ENCODE measurements at places on chromosomes 16 and 17. TPM values are rescaled to one million over a fixed set of nuclear protein-coding genes. Genes with fewer than 3 reads are reported as not detected.
A peak's percentile ranks its signal among the peaks of the same experiment; 100 is the strongest.

GRCh38 chr16:23013484-23013883 lies 135.8 kb downstream of the USP31 start:
- no peak overlapping the region for H3K4me3 ChIP-seq
- H3K36me3 ChIP-seq: no peaks in the 10 kb centered on the region
- DNase-seq: no peak
- H3K27me3 ChIP-seq: no peaks in the 10 kb centered on the region
- H3K4me1 ChIP-seq: no peaks in the 10 kb centered on the region

GRCh38 chr17:76884995-76885893 lies 17.0 kb downstream of the MGAT5B start:
- no peak for DNase-seq
- no peak overlapping the region for H3K27ac ChIP-seq

Gene MAP3K3
- total RNA-seq: 85.5 TPM

DNA sequence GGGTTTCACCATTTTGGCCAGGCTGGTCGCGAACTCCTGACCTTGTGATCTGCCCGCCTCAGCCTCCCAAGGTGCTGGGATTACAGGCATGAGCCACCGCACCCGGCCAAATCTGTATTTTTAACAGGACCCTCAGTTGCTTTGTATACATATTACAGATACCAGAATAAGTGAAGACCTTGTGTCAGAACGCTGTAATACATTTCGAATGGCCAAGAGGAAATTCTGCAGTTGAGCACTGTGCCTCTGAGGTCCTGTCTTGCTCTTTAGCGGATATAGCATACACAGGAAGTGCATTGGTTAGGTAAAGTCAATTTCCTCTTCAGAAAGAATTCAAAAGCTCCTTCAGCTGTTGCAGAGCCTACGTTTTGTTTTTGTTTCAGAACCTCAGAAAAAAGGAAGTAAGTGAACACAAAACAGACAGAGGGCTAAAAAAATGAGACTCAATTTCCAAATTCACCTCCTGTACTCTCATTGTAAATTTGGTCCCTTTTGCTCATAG lies 15.7 kb downstream of the CRLF3 start:
- peaks cover 63% of the 10 kb centered on the region for H3K4me1 ChIP-seq
- peak overlapping the region; percentile 81 for H3K27ac ChIP-seq
- H3K27me3 ChIP-seq: no peaks in the 10 kb centered on the region
- no peak for DNase-seq
- peak overlapping the region; percentile 38 for H3K4me3 ChIP-seq
- peaks cover 15% of the 10 kb centered on the region for H3K36me3 ChIP-seq

Gene PDE6G
- total RNA-seq: 1.9 TPM

DNA sequence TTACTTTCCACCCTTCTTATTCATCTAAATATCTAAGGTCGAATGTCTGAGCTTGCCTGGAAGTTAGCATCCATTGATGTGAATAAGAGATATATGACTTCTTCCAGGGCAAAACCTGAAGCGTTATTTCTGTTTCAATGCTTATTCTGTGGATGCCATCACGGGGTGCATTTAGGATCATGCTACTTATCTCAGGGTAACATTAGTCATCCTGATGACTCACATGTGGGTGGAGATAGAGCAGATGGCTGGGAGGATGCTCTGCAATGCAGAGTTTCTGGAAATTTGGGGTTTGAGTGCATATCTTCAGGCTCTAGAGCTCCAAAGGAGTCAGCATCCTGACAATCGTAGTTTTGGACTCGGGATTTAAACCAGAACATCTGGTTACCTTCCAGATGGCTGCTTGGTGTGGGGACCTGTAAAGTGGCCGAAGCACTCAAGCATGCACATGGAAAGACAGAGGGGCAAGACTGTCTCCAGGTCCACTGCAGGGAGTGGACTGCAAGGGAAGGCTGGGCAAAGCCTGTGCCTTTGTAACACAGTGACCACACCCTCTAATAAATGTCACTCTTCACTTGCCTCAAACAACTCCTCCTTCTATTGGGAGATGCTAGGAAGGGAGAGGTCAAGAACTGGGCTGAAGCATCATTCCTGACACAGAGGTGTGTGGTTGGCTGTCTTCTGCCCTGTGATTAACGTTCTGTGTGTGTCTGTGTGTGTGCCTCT lies 175.2 kb upstream of the SALL1 start:
- no peaks in the 10 kb centered on the region for H3K36me3 ChIP-seq
- H3K4me3 ChIP-seq: no peak overlapping the region
- H3K27me3 ChIP-seq: no peaks in the 10 kb centered on the region
- no peaks in the 10 kb centered on the region for H3K4me1 ChIP-seq
- DNase-seq: no peak

GRCh38 chr17:19531780-19532501 lies 1.7 kb upstream of the SLC47A1 start:
- peaks cover 8% of the 10 kb centered on the region for H3K27me3 ChIP-seq
- H3K4me1 ChIP-seq: peaks cover 2% of the 10 kb centered on the region
- DNase-seq: no peak

- H3K4me1 ChIP-seq: no peaks in the 10 kb centered on the region
- H3K4me3 ChIP-seq: no peak overlapping the region
- H3K27me3 ChIP-seq: no peaks in the 10 kb centered on the region
- DNase-seq: no peak
- peaks cover 93% of the 10 kb centered on the region for H3K36me3 ChIP-seq
Observed at GRCh38 chr16:67441907-67442306, 11.0 kb downstream of the HSD11B2 start.

DNA sequence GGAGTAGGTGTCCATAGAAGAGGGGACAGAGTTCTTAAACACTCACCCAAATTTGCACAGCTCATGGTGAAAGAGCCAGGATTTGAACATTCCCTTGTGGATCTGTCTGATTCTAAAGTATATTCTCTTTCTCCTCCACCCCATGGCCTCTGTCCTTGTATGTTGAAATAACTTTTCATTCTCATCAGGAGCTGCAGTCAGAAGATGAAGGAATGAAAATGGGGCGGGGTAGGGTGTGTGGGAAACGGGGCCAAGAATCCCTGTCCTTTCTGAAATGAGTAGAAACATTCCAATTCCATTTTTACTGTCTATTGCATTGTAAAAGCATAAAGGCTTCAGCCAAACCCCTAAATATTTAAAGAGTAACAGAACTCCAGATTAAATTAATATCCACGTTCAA lies 42.8 kb downstream of the NOG start:
- no peaks in the 10 kb centered on the region for H3K4me1 ChIP-seq
- no peaks in the 10 kb centered on the region for H3K27me3 ChIP-seq
- H3K36me3 ChIP-seq: no peaks in the 10 kb centered on the region
- no peak for DNase-seq
- no peak overlapping the region for H3K27ac ChIP-seq

Gene TVP23B
- 31.2 TPM for total RNA-seq

- DNase-seq: no peak
- no peaks in the 10 kb centered on the region for H3K4me1 ChIP-seq
- H3K27ac ChIP-seq: no peak overlapping the region
- no peaks in the 10 kb centered on the region for H3K27me3 ChIP-seq
- no peaks in the 10 kb centered on the region for H3K36me3 ChIP-seq
Observed at GRCh38 chr17:80839511-80839941, 152.1 kb upstream of the CHMP6 start.

DNA sequence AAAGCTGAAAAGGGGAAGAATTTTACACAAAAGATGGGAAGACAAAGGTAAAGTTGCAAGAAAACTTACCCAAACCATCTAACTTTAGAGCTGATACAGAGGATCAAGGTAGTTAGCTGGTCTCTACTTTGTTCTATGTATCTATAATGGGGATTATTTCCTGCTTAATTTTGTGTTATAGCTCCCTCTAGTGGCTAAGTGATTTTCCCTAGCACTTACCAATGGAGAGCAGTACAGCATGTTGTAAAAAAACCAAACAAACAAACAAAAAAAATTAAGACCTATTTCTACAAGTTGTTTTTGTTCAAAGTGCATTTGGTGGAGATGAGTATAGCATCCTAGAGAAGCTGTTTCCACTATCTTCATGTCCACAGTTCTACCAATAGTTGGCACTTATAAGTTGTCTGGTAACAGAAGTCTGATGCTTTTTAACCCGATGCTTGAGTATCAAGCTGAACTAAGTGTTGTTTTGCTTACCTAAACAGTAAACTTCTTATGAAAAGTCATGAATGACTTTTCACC lies 7.5 kb downstream of the SRSF1 start:
- DNase-seq: no peak
- H3K27me3 ChIP-seq: no peaks in the 10 kb centered on the region
- H3K27ac ChIP-seq: peak overlapping the region; percentile 5
- no peak overlapping the region for H3K4me3 ChIP-seq
- H3K4me1 ChIP-seq: peaks cover 10% of the 10 kb centered on the region
- peaks cover 18% of the 10 kb centered on the region for H3K36me3 ChIP-seq

Gene ENKD1
- total RNA-seq: 8.3 TPM

GRCh38 chr17:70535986-70536385 lies 366.7 kb downstream of the KCNJ2 start:
- H3K36me3 ChIP-seq: no peaks in the 10 kb centered on the region
- no peaks in the 10 kb centered on the region for H3K4me1 ChIP-seq
- no peak for DNase-seq
- no peaks in the 10 kb centered on the region for H3K27me3 ChIP-seq
- no peak overlapping the region for H3K4me3 ChIP-seq
- no peak overlapping the region for H3K27ac ChIP-seq

GRCh38 chr16:81385031-81385756 lies 59.4 kb upstream of the CMIP start:
- peaks cover 12% of the 10 kb centered on the region for H3K36me3 ChIP-seq
- H3K4me3 ChIP-seq: no peak overlapping the region
- H3K27ac ChIP-seq: no peak overlapping the region
- DNase-seq: no peak
- no peaks in the 10 kb centered on the region for H3K27me3 ChIP-seq

Gene MNT
- total RNA-seq: 106 TPM

- H3K36me3 ChIP-seq: no peaks in the 10 kb centered on the region
- no peak overlapping the region for H3K4me3 ChIP-seq
- no peak for DNase-seq
- no peaks in the 10 kb centered on the region for H3K4me1 ChIP-seq
- no peaks in the 10 kb centered on the region for H3K27me3 ChIP-seq
Observed at GRCh38 chr17:38512473-38513058, 84.3 kb downstream of the ARHGAP23 start.

DNA sequence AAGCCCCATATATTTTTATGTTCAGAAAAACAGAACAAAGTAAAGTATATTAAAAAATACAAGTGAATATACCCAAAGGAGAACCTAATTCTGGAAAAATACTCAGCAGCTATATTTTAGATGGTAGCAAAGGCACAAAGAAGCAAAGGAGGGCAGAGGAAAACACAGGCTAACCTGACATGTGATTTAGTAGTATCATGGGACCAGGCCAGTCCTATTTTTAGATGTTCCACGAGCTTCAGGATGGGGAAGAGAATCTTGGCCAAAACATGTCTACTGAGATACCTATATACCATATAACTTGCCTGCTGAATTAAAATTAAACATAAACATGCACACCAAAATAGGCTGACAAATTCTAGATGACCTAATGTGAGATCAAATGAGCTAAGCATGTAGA lies 32.9 kb downstream of the SMYD4 start:
- DNase-seq: no peak
- no peaks in the 10 kb centered on the region for H3K36me3 ChIP-seq
- no peak overlapping the region for H3K27ac ChIP-seq

DNA sequence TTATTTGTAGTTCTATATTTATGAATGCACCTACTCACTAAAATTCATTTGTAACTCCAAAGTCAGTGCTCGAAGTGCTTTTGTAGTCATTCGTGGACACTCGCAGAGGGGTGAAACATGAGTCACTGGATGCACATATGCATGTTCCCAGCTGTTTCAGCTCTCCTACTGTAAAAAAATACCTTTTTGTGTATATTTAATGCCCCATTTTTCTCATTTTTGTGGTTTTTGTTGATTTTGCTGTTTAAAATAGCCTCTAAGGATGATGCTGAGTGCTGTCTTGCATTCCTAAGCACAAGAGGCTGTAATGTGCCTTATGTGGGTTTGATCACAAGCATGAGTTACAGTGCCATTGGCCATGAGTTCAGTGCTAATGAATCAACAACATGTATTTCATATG lies 30.6 kb downstream of the CENPV start:
- no peaks in the 10 kb centered on the region for H3K27me3 ChIP-seq
- no peak overlapping the region for H3K27ac ChIP-seq
- no peaks in the 10 kb centered on the region for H3K4me1 ChIP-seq
- DNase-seq: no peak
- no peaks in the 10 kb centered on the region for H3K36me3 ChIP-seq

DNA sequence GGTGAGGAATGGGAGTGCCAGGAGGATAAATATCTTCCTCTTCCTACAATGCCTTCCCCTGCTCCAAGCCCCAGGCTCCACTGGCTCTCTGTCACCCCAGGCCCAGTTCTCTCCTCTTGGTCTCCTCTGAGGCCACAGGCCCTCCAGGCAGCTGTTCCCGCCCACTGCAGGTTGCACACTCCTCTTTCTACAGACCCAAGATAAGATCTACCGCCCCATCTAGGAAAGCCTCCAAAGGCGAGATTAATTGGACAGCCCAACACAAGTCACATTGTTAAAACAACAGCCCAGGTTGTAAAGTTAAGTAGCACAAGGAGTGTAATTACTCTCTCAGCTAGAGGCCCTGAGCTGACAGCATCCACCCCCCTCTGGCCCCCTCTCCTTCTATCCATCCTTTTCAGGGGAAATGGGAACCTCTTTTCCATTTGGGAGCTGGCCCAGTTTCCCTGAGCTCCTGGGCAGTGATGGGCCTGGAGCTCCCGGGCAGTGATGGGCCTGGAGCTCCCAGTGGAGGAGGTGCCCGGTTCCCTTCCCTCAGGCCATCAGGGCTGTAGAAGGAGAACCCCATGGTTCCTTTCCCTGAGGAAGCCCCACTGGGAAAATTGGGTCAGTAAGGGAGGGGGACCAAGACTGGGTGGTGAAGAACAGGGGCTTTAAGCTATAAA lies 7.3 kb downstream of the DLX4 start:
- H3K4me3 ChIP-seq: no peak overlapping the region
- H3K27me3 ChIP-seq: peaks cover 16% of the 10 kb centered on the region
- H3K36me3 ChIP-seq: no peaks in the 10 kb centered on the region
- no peak overlapping the region for H3K27ac ChIP-seq
- H3K4me1 ChIP-seq: peaks cover 16% of the 10 kb centered on the region
- DNase-seq: no peak

GRCh38 chr17:20924306-20924705 lies 118.5 kb downstream of the USP22 start:
- no peaks in the 10 kb centered on the region for H3K27me3 ChIP-seq
- H3K4me1 ChIP-seq: no peaks in the 10 kb centered on the region
- H3K36me3 ChIP-seq: no peaks in the 10 kb centered on the region
- H3K27ac ChIP-seq: no peak overlapping the region
- no peak for DNase-seq

Data from naive thymus-derived CD4-positive, alpha-beta T cell (primary cell).